ENCODE measurements at places on chromosomes 6 and 20. TPM values are rescaled to one million over a fixed set of nuclear protein-coding genes. Genes with fewer than 3 reads are reported as not detected.

- DNase-seq: peak; percentile 60
Measured at GRCh38 chr20:53828682-53829254, 235.1 kb upstream of the ZNF217 start.

- no peak for DNase-seq
Measured at GRCh38 chr6:136103763-136104311, 146.3 kb downstream of the MTFR2 start.

GRCh38 chr20:15882553-15882952 lies 690.7 kb downstream of the KIF16B start:
- DNase-seq: no peak

- no peak for DNase-seq
Measured at GRCh38 chr6:130749402-130749801, 77.8 kb upstream of the SMLR1 start.

- no peak for DNase-seq
Measured at GRCh38 chr20:24455081-24455480, 14.3 kb upstream of the SYNDIG1 start.

DNA sequence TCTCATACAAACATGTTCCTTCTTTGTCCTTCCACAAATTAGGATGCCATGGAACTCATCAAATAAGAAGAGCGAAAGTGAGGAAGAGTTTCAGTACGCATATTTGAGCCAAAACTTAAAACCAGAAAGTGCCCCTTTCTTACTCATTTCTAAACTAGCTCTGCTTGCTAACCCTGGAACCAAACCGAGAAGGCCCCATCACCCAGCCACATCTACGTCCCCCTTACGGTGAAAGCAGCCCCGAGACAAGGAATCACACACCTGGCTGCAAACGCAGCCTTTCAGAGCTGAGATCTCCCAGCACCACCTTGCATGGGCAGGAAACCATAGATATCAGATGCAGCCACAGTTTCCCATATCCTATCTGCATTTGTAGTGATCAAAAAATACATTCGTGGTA lies 28.5 kb downstream of the TRERF1 start:
- DNase-seq: no peak

ZNF217 gene
- polyA plus RNA-seq: 29.9 TPM
